ENCODE measurements at places on chromosomes 4 and X.

GRCh38 chrX:12139934-12140611 lies 1.8 kb downstream of the FRMPD4 start:
- H3K27me3 ChIP-seq: peaks cover 17% of the 10 kb centered on the region
- no peak for DNase-seq
- no peak overlapping the region for H3K4me3 ChIP-seq
- no peaks in the 10 kb centered on the region for H3K36me3 ChIP-seq
- no peak overlapping the region for H3K27ac ChIP-seq

- no peak overlapping the region for H3K4me3 ChIP-seq
- peaks cover 5% of the 10 kb centered on the region for H3K27me3 ChIP-seq
- no peaks in the 10 kb centered on the region for H3K4me1 ChIP-seq
- no peak for DNase-seq
- H3K36me3 ChIP-seq: no peaks in the 10 kb centered on the region
- H3K27ac ChIP-seq: no peak overlapping the region
Measured at GRCh38 chr4:2081540-2081939, 22.4 kb downstream of the NAT8L start.

GRCh38 chr4:42458657-42459056 lies 61.4 kb downstream of the SHISA3 start:
- H3K27ac ChIP-seq: no peak overlapping the region
- DNase-seq: no peak
- peaks cover 66% of the 10 kb centered on the region for H3K36me3 ChIP-seq
- H3K27me3 ChIP-seq: no peaks in the 10 kb centered on the region

GRCh38 chr4:173248690-173249089 lies 80.1 kb downstream of the GALNT7 start:
- DNase-seq: no peak
- H3K27me3 ChIP-seq: no peaks in the 10 kb centered on the region
- H3K27ac ChIP-seq: no peak overlapping the region
- peaks cover 56% of the 10 kb centered on the region for H3K4me1 ChIP-seq

DNA sequence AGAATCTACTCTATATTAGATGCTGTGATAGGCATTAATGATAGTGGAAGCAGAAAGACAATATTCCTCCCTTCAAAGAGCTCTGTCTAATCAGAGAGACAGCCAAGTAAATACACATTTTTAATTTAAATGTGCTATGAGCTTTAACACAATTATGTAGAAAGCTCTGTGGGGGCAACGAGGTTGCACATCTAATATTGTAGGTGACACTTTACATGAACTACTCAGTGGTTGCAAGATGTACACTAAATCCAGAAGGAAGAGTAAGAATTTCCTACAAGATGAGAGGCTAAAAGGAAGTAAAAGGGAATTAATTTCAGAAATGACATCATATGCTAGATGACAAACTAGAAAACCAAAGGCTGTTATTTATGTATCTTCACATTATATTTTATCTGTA lies 120.9 kb downstream of the SPCS3 start:
- no peaks in the 10 kb centered on the region for H3K36me3 ChIP-seq
- no peaks in the 10 kb centered on the region for H3K27me3 ChIP-seq
- DNase-seq: no peak

- no peak overlapping the region for H3K27ac ChIP-seq
- peaks cover 4% of the 10 kb centered on the region for H3K4me1 ChIP-seq
- no peaks in the 10 kb centered on the region for H3K27me3 ChIP-seq
- DNase-seq: no peak
Measured at GRCh38 chrX:23901805-23902204, 5.9 kb downstream of the APOO start.
